ENCODE measurements at places on chromosomes 4 and X. TPM values are rescaled to one million over a fixed set of nuclear protein-coding genes. Genes with fewer than 3 reads are reported as not detected.
A peak's percentile ranks its signal among the peaks of the same experiment; 100 is the strongest.

DIPK2B gene
- not detected for total RNA-seq

GRCh38 chr4:156374069-156374468 is 420.4 kb upstream of the CTSO start:
- no peaks in the 10 kb centered on the region for H3K4me1 ChIP-seq
- no peak overlapping the region for H3K27ac ChIP-seq
- H3K36me3 ChIP-seq = no peaks in the 10 kb centered on the region
- no peak for DNase-seq
- H3K27me3 ChIP-seq = no peaks in the 10 kb centered on the region

ARX gene
- not detected for total RNA-seq

- H3K36me3 ChIP-seq = peaks cover 39% of the 10 kb centered on the region
- peaks cover 10% of the 10 kb centered on the region for H3K4me1 ChIP-seq
- H3K4me3 ChIP-seq = no peak overlapping the region
- DNase-seq = peak; percentile 75
- H3K27ac ChIP-seq = no peak overlapping the region
These were observed 22.6 kb downstream of the SLC25A4 start for GRCh38 chr4:185165605-185166063.

- no peaks in the 10 kb centered on the region for H3K4me1 ChIP-seq
- H3K27ac ChIP-seq = no peak overlapping the region
- DNase-seq = no peak
- H3K27me3 ChIP-seq = no peaks in the 10 kb centered on the region
- H3K4me3 ChIP-seq = no peak overlapping the region
- no peaks in the 10 kb centered on the region for H3K36me3 ChIP-seq
These were observed 2308.1 kb upstream of the AGA start for GRCh38 chr4:179750374-179750773.

DNA sequence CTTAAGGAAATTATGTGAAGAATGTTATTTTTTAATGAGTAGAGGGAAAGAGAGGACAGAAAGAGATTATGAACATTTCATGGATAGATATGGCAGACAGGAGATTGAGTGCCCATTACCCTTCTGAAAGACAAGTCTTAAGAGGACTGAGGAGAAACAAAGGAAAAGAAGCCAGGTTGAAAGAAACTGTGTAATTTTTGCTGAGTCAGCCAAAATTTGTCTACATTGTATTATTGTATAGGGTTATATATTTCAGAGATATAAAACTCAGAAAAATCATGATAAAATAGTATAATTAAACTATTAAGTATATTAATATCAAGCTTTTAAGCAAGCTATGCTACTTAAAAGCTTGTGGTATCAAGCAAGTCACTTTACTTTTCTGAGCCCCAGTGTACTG is 4.9 kb downstream of the TMPRSS11B start:
- no peaks in the 10 kb centered on the region for H3K4me1 ChIP-seq
- DNase-seq = no peak
- H3K36me3 ChIP-seq = no peaks in the 10 kb centered on the region
- H3K4me3 ChIP-seq = no peak overlapping the region
- H3K27ac ChIP-seq = no peak overlapping the region

DNA sequence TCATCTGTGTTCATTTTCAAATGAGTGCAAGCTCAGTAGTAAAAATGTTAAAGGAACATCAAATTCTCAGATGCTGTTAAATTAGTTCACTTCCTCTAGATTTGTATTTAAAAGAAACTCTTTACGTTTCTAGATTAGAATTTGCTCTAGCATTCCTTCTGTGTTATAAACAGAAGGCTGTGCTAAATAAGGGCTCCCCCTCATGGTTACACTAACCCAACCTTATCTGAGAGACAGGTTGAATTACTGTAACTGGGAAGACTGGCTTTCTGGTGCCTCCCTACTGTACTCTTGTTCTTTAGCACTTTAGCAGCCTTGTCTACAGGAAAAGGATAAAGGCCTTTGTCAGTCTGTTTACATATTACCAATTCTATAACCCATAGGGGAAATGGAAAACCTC is 56.8 kb downstream of the RXFP1 start:
- no peak for DNase-seq
- H3K27ac ChIP-seq = no peak overlapping the region
- H3K27me3 ChIP-seq = no peaks in the 10 kb centered on the region
- H3K36me3 ChIP-seq = no peaks in the 10 kb centered on the region
- no peaks in the 10 kb centered on the region for H3K4me1 ChIP-seq

RBMXL3 gene
- total RNA-seq = not detected

DNA sequence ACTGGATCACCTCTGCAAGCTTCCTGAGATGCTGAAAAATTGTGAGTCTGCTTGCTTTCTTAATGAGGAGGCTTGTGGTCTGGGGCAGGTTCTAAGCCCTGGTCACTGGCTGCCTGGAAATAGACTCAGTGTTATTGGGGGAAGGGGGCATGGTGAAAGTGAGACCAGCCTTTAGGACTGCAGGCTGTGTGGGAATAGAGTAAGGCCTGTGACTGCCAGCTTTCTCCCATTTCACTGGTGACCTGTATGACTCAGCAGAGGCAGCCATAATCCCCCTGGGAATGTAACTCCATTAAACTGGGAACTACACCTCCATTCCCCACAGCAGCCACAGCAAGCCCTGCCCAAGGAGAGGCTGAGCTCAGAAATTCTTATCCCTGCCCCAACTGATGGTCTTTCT is 55.9 kb upstream of the IL15 start:
- H3K4me3 ChIP-seq = no peak overlapping the region
- H3K4me1 ChIP-seq = no peaks in the 10 kb centered on the region
- no peak for DNase-seq
- H3K27ac ChIP-seq = no peak overlapping the region
- no peaks in the 10 kb centered on the region for H3K27me3 ChIP-seq
- H3K36me3 ChIP-seq = no peaks in the 10 kb centered on the region

DNA sequence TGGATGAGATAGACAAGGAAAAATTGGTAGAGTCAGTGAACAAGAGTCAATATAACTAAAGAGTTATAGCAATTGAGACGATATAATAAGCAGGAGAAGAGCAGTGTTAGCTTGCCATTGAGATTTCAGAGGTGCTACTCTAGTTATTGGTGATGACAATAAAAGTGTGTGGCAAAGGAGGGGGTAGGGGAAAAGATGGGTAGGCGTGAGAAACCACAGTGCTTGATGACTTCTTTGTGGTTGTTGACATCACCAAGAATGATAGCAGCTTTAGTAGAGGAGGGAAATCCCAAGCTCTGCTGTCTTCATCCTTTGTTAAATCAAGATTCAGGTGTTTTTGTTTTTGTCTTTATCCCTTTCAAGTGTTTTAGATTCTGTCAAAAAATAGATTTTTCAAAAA is 179.9 kb upstream of the PPP3CA start:
- no peaks in the 10 kb centered on the region for H3K27me3 ChIP-seq
- H3K36me3 ChIP-seq = no peaks in the 10 kb centered on the region
- H3K4me1 ChIP-seq = no peaks in the 10 kb centered on the region
- H3K4me3 ChIP-seq = no peak overlapping the region
- H3K27ac ChIP-seq = no peak overlapping the region

DNA sequence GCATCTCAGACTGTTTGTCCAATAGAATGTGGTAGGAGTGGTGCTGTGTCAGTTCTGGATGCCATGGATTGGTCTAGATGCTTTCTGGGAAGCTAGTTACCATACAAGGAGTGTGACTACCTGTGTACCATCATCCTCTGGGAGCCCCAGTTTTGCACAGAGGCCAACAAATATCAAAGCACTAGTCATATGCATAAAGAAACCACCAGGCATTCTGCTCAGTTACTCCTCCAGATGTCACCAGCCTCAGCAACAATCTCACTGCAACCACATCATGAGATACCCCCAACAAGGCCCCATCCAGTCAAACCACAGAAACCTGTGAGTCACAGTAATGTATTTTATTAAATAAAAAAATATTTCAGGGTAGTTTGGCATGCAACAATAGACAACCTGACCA is 435.8 kb upstream of the CPEB2 start:
- DNase-seq = no peak
- H3K36me3 ChIP-seq = no peaks in the 10 kb centered on the region
- no peaks in the 10 kb centered on the region for H3K4me1 ChIP-seq
- H3K27ac ChIP-seq = no peak overlapping the region
- no peak overlapping the region for H3K4me3 ChIP-seq

DNA sequence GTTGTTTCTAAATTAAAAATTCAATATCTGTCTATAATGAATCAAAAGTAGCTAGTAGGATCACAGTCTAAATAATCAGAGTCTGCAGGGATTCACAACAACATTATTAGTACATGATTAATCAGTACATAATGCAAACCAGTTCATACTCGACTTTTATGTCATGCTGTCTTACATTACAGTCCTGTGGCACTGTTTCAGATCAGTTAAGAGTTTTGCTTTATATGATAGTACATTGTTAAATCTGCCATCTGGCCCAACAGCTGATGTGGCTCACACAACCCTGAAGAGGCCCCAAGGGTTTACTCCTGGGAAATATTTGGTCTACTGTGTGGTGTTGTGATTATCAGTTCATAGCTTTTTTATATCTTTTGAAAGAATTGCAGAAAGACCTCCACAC is 247.1 kb upstream of the ETNPPL start:
- DNase-seq = no peak
- no peak overlapping the region for H3K27ac ChIP-seq
- H3K4me1 ChIP-seq = no peaks in the 10 kb centered on the region
- H3K27me3 ChIP-seq = no peaks in the 10 kb centered on the region
- H3K36me3 ChIP-seq = no peaks in the 10 kb centered on the region

SSR4 gene
- total RNA-seq = 171 TPM

TBC1D9 gene
- 0.20 TPM for total RNA-seq

DNA sequence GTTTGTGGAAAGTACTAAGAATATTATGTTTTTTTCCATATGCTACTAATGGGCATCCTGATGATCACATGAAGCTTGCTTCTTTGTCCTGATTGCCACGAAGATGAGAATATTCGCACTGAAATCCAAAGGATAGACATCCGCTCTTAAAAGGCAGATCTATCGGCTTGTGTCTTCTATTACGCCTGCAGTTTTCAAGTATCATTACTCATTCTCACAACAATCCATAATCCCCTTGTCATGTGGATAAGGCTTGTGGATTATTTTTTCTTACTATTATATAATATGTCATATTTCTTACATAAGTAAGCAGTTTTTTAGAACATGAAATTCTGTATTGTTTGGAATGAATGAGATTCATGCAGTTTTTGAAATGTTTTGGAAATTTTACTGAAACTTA is 62.8 kb downstream of the KCNIP4 start:
- no peaks in the 10 kb centered on the region for H3K4me1 ChIP-seq
- H3K27ac ChIP-seq = no peak overlapping the region
- no peak overlapping the region for H3K4me3 ChIP-seq
- H3K36me3 ChIP-seq = no peaks in the 10 kb centered on the region

DNA sequence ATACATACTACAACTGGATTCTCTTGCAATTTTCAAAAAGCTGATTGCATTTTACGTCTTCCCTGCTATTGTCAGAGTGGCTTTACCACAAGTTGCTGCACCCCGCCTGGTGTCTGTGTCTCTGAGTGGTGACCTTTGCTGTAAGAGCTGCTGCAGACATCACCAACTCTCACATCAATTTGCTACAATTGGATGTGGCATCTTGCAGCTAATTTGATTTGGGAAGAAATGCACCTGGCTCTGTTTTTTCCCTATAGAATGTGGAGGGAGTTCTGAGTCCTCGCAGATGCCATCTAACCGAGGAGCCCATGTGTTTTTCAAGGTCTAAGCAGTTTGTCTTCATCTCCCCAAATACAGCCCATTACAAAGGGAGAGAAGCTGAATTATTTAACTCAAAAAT is 73.8 kb upstream of the PHOX2B start:
- H3K4me1 ChIP-seq = no peaks in the 10 kb centered on the region
- H3K36me3 ChIP-seq = no peaks in the 10 kb centered on the region
- no peak for DNase-seq
- H3K27ac ChIP-seq = no peak overlapping the region

DNA sequence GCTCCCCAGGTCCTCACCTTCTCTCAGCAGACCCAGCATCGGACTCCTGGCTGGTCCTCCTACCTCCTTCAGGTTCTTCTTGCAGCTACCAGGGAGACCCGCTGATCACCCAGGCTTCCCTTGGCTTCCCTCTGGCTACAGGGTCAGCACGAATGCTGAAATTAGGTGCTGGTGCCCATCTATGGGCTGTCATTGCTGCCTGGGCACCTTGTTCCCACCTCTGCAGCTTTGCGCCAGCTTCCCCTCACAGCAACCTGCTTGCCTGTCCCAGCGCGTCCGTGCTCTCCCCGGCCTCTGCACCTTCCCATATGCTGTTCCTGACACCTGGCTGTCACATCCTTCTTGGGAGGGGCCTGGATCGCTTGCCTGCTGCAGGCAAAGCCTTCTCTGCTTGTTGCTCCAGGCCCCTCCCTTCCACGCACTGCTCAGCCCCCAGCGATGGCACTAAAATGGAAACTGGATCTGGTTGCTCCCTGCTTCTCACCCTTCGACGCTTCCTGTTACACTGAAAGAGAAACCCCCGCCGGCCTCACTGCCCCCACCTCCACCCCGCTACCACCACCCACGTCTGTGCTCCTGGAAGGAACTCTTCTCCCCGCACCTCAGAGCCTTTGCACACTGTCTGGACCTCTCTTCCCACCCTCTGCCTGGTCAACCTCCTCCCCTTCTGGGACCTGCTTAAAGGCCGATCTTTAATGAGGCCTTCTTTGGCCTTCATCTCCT is 22.2 kb downstream of the C4orf50 start:
- H3K27ac ChIP-seq = no peak overlapping the region
- H3K4me1 ChIP-seq = no peaks in the 10 kb centered on the region
- DNase-seq = no peak
- peaks cover 2% of the 10 kb centered on the region for H3K27me3 ChIP-seq

IL13RA1 gene
- 0.78 TPM for total RNA-seq

- H3K27ac ChIP-seq = no peak overlapping the region
- no peaks in the 10 kb centered on the region for H3K27me3 ChIP-seq
- no peak for DNase-seq
- H3K4me1 ChIP-seq = no peaks in the 10 kb centered on the region
- H3K4me3 ChIP-seq = no peak overlapping the region
These were observed 19.7 kb downstream of the CPEB2 start for GRCh38 chr4:15021946-15022345.

TFE3 gene
- total RNA-seq = 38.6 TPM

AFF2 gene
- 6.2 TPM for total RNA-seq

DNA sequence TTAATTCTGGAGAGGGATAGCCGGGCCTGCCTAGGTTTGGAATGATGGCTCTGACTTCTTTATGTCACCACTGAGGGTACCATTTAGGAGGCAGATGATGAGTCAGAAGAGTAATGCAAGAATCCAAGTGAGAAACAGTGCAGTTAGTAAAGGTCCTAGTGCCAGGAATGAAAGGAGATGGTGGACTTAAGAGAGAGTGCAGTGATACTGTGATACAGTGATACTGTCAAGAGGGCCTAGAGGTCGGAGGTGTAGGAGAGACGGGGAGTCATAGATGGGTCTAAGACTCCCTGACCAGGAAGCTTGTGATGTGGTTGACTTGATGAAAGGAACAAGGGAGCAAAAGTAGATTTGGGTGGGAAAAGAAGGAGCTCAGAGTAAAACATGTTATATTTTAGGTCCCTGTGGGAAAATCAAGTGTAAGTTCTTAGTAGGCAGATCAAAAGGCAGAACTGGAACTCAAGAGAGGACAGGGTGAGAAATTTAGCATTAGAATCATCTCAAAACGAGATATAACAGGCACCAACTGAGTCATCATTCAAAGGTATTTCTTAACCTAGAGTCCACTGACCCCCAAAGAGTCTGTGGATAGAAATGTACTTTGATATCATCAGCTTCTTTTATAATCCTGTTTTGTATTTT is 85.0 kb downstream of the NFKB1 start:
- H3K36me3 ChIP-seq = peaks cover 58% of the 10 kb centered on the region
- H3K27me3 ChIP-seq = no peaks in the 10 kb centered on the region
- no peak for DNase-seq
- H3K4me3 ChIP-seq = no peak overlapping the region
- peaks cover 31% of the 10 kb centered on the region for H3K4me1 ChIP-seq

GRCh38 chrX:53715346-53715924 is 28.9 kb upstream of the HUWE1 start:
- peaks cover 56% of the 10 kb centered on the region for H3K4me1 ChIP-seq
- DNase-seq = no peak
- H3K27me3 ChIP-seq = no peaks in the 10 kb centered on the region
- H3K36me3 ChIP-seq = no peaks in the 10 kb centered on the region
- peak overlapping the region; percentile 92 for H3K27ac ChIP-seq
- peak overlapping the region; percentile 43 for H3K4me3 ChIP-seq

FRMPD4 gene
- not detected for total RNA-seq

DMRTC1 gene
- 0.50 TPM for total RNA-seq

Measured in CD4-positive, alpha-beta T cell (primary cell).